NCI-H526 treated with DMSO at 0.1 percent for 48 hours (cell line): ENCODE measurements at places on chromosomes 4 and X.

GRCh38 chr4:139457318-139457717 is 3.4 kb downstream of the RAB33B start:
- peak; percentile 56 for DNase-seq

- DNase-seq: no peak
These were observed 112.8 kb upstream of the NUDT6 start for GRCh38 chr4:123035239-123035638.

- DNase-seq: no peak
These were observed 44.3 kb downstream of the IGFBP7 start for GRCh38 chr4:57065730-57066482.

GRCh38 chrX:84501798-84502628 is at the start of gene HDX:
TSS of gene HDX (minus strand) at chrX:84502453. CDS start at chrX:84475397, 27,056 bp downstream.
- peak; percentile 33 for DNase-seq

- DNase-seq: no peak
These were observed 852 bp upstream of the WDR44 start for GRCh38 chrX:118345045-118345463.

DNA sequence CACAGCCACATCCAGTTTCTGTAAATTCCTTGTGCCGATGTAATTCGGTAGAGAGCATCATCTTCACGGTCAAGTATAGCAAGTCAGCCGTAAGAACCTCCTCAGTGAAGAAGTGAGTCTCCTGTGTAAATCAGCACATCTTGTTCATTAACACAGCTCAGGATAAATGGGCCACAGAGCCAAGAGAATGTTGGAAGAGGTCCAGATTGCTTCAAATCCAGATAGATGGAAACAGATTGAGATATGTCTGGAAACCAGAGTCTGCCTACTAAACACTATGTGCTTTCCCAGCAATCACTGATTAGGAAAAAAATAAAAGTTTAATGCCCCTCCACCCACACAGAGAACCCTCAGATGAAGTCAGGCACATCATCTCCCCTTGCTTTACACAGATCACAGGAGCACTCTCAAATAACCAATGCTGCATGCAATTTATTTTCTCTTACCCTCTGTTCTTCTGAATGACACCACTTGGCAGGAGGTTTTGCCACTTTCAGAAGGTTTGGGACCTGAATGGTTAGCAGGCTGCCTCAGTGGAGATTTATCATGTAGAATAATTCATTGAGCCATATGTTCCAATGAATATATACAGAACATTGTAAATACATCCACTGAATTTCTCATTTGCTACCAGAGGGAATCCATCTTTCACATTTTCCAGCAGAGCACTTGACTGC is 357.7 kb downstream of the C4orf33 start:
- DNase-seq: no peak
